ENCODE measurements at places on chromosomes 13 and 19.

- DNase-seq = no peak
Observed at GRCh38 chr19:33301144-33301899, 1.0 kb downstream of the CEBPA start.

GRCh38 chr19:13040232-13040947, 45.1 kb downstream of the NFIX start:
- DNase-seq = no peak

- DNase-seq = no peak
Observed at GRCh38 chr13:70668293-70668692, 560.0 kb upstream of the KLHL1 start.

DNA sequence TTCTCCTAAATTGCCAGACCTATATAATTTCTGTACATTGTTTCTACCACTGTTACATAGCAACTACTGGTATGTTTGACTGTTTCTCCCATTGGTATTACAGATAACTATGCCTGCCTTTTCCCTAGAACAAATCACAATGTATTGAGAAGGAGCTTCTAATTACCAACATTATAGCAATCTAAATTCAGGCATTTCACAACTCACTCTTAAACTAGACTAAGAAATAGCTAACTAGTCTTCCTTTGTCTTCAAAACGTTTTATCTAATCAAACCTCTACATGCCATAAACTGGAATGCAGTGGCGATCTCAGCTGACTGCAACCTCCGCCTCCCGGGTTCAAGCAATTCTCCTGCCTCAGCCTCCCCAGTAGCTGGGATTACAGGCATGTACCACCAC, 18.2 kb downstream of the RBM26 start:
- DNase-seq = no peak

- DNase-seq = no peak
Observed at GRCh38 chr19:38736036-38736412, 8.2 kb downstream of the CAPN12 start.

GRCh38 chr19:56076498-56076897, 44.6 kb downstream of the ZNF787 start:
- DNase-seq = no peak

- DNase-seq = no peak
Observed at GRCh38 chr13:77423296-77423695, 96.4 kb upstream of the MYCBP2 start.

GRCh38 chr19:52270266-52270885, 989 bp downstream of the ZNF766 start:
- no peak for DNase-seq

All from vagina (tissue), 2 donors.